Mucosa of descending colon (tissue), 3 donors: ENCODE measurements at places on chromosomes 7 and 10.
A peak's percentile ranks its signal among the peaks of the same experiment; 100 is the strongest.

- DNase-seq: no peak
Measured at GRCh38 chr7:481219-481930, 38.3 kb downstream of the PDGFA start.

DNA sequence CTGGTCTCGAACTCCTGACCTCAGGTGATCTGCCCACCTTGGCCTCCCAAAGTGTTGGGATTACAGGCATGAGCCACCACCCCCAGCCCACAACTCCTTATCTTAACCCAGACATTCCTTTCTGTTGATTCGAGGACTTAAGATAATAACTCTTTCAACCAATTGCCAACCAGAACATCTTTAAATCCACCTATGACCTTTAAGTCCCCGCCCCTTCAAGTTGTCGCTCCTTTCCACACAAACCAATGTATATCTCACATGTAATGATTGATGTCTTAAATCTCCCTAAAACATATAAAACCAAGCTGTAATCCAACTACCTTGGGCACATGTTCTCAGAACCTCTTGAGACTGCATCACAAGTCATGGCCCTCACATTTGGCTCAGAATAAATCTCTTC lies 7.8 kb upstream of the ANKRD2 start:
- DNase-seq: no peak

DNA sequence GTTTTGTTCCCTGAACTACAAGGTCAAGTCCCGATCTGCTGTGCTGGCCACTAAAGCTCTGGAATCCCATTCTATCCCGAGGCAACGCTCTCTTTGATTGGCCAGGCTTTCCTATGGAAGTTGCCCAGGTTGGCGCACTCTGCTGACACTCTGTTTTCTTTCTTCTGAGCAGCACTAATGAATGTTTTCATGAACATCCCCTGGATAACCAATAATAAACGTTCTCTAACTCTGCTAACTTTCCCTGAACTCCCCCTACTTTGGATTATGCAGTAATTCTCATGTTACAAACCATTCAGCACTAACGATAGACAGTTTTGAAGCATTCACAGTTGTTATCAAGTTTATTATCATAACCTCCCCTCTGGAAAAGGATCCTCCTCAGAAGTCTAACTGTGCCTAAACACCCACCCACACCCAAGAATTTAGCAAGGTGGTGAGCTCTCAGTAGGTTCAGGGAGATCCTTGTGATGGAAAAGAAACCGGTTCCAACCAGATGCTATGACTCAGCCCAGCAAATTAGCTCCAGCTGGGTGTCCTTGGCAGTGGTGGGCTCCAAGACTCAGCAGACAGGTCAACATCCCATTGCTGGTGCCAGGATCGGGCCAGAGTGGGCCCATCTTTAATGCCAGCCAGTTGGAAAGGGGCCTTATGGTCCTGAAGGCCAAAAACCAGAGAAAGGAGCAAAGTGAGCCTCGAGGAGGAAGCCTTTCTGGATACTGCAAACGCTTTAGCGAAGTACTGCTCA lies 68.4 kb downstream of the CREB3L2 start:
- no peak for DNase-seq

DNA sequence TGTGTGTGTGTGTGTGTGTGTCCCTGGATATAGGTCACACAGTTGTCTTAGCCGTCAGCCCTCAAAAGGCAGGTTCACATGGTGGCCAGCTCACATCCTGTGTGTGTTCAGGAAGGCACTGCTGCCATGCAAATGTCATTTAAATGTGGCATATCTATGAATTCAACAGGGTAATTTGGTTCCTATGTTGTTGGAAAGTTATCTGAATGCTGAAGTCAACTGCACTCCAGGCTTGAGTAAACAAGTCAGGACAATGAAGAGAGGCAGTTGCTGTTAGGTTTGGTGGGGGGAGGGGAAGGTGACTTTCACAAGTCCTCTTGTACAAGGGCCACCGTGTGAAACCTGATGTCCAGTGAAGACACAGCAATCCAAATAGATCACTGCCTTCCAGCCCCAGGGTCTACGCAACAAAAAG lies 61.1 kb downstream of the PTPRE start:
- DNase-seq: no peak

DNA sequence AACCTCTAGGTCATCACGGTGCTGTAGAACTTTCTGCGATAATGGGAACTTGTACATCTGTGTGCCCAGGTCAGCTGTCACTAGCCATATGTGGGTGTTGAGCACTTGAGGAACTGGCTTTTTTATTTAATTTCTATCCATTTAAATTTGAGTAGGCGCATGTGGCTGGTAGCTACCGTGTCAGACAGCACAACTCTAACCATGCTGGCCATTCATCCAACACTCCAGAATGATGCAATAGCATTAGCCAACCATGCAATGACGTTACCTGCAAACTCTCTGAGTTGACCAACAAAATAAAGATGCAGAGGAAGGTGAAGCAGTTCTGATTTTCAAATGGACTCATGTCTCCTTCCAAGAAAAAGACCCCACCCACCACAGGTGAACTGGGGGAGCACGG lies 24.4 kb upstream of the CHST15 start:
- DNase-seq: no peak

GRCh38 chr7:37341033-37341630 lies 107.5 kb downstream of the ELMO1 start:
- no peak for DNase-seq

DNA sequence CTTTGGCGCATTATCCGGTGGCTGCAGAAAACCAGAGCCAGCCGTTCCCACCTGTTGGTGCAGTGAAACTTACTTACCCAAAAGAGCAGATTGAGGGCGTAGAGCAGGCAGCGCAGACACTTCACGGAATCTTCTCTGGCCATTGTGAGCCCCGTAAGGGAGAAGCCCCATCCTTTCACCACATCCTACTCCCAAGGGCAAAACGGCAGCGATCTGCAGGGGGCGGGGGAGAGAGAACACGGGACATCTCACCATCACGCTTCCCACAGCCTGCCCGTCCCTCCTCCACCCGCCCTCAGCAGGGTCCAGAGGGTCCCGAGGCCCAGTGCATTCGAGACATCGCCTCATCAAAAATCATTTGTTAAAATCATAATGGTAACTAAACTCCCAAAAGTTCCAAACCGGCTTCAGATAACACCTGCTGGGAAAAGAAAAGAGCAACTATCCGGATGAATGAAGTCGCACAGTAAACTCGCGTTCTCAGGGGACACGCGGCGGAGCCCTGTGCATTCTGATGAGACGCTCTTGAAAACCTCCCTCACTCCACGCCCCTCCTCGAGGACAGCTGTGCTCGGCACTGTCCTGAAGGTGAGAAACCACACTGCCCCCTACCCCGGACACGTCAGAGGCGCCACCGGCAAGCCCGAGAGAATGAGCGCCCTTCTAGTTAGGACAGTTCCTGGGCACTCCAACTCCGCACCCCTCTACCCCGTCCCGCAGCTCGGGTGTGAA lies 1.2 kb downstream of the TSPAN12 start:
- DNase-seq: peak; percentile 59

- DNase-seq: no peak
Measured at GRCh38 chr7:16801111-16801542, 3.7 kb downstream of the AGR2 start.

DNA sequence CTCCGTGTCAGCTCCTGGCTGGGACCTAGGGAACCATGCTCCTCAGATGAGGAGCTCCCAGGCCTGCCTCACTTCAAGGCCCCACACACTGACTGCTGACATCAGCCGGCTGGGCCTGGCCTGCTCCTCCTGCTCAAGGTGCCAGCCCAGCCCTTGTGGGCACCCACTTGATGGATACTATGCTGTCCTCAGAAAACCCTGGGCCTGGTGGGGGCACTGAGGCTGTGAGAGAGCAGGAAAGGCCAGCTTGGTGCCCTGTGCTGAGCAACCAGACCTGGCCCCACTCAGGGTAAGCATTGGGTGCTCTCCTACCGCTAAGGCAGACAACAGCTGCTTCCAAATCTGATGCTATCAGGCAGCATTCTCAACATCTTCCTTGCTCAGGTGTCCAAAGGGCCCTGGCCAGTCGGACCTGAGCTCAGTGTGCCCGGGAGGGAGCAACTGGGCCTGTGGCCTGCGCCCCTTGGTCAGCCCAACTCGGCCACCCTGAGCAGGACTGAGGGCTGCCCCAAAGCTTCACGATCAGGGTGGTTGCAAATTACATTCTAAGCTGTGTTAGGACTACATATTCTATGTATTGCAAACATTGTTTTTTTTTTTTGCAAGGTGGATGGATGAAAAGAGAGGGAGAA lies 21.9 kb upstream of the ANTXRL start:
- DNase-seq: peak; percentile 8

- no peak for DNase-seq
Measured at GRCh38 chr7:10284001-10284400, 689.7 kb upstream of the PHF14 start.

GRCh38 chr7:1176891-1177373 lies 16.9 kb upstream of the ZFAND2A start:
- DNase-seq: peak; percentile 91

- no peak for DNase-seq
Measured at GRCh38 chr7:54981913-54982312, 36.9 kb upstream of the EGFR start.

GRCh38 chr7:5203183-5203537 lies 13.1 kb downstream of the WIPI2 start:
- DNase-seq: no peak

DNA sequence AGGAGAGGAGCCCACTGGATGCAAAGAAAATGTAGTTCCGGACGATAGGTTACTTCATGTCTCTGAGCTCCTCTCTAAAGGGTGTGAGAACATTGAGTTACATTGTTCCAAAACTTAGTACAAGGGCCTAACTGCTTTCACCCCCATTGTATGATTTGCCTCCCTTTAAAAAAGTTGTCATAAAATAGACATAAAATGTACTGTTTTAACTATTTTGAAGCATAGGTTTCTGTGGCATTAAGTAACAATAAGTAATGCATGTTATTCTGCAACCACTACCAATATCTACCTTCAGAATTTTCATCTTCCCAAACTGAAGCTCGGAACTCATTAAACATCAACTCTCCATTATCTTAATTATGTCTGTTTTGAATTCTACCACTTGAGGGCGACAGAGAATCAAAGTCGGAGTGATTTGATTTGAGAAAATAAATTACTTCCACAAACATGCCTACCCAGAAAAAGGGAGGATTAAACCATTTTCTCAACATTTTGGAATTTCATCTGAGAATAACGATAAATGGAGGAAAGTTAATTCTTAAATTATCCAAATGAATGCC lies 2.7 kb downstream of the IGFBP1 start:
- peak; percentile 17 for DNase-seq

DNA sequence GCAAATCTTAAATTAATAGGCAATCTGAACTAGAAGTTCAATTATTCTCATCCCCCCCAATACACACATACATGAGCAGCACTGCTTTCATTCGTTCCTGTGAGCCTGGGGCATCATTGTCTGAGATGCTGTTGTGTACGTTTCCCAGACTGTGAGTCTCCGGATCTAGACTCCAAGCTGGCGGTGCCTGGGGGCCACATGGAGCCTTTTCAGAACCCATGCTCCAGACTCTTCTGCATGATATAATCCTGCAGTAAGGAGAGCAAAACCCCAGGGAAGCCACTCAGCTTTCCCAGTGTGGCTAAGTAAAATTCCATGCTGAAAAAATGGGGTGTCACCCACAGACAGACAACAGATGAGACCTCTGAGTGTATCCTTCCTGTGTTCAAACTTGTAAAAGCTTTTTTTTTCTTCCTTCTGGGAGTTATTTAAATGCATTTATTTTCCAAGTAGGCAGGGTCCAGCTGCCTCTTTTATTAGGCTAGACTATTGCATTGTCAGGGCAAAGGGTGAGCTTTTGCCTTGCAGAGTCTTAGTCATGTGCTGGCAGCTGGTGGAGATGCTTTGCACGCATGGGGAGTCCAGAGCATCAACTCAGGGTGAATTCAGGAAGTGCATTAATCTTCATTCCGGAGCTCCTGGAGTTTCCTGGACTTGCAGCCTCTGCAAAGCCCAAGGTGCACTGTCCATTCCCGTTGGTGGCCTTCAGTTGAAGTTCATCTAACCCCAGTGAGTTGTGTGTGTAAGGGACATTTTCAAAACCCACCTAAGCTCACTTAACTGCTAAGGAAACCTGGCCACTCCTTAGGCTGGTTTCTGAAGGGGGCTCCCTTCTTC lies 185.7 kb upstream of the ADO start:
- no peak for DNase-seq

DNA sequence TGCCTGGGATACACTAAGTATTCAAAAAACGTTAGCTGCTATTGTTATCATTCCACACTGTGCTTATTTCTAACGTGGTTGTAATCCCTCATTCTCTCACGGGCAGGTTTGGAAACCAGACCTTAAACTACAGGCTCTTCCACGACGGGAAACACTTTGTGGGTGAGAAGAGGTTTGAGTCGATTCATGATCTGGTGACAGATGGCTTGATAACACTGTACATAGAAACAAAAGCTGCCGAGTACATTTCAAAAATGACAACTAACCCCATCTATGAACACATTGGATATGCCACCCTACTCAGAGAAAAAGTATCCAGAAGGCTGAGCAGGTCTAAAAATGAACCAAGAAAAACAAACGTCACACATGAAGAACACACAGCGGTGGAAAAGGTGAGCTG lies 163.2 kb upstream of the PRR15 start:
- no peak for DNase-seq

DNA sequence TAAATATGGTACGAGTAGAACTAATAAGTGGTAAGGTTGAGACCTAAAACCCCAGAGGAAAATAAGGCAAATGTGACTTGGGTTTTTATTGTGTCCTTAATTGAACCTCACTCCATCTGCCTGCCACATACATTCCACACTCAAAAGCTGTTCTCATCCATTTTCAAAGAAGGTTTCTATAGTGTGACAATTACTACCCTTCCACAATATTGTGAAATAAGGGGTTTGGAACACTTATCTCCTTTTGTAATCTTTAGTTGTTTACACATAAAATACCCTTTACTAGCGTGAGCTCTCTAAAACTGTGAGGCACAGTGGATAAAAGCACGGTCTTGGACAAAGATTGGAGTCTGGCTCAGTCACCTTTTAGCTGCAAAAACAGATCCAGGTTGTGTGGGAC lies 166.6 kb downstream of the THSD7A start:
- DNase-seq: no peak

GRCh38 chr10:104340641-104341040 lies 2.4 kb upstream of the ITPRIP start:
- no peak for DNase-seq

- no peak for DNase-seq
Measured at GRCh38 chr7:22783421-22783820, 39.2 kb downstream of the TOMM7 start.

GRCh38 chr10:128161031-128161430 lies 34.8 kb upstream of the MKI67 start:
- DNase-seq: no peak

GRCh38 chr7:104979167-104979841 lies 34.7 kb upstream of the KMT2E start:
- DNase-seq: no peak
